ENCODE measurements at places on chromosomes 13 and 19. TPM values are rescaled to one million over a fixed set of nuclear protein-coding genes. Genes with fewer than 3 reads are reported as not detected.
A peak's percentile ranks its signal among the peaks of the same experiment; 100 is the strongest.

DNA sequence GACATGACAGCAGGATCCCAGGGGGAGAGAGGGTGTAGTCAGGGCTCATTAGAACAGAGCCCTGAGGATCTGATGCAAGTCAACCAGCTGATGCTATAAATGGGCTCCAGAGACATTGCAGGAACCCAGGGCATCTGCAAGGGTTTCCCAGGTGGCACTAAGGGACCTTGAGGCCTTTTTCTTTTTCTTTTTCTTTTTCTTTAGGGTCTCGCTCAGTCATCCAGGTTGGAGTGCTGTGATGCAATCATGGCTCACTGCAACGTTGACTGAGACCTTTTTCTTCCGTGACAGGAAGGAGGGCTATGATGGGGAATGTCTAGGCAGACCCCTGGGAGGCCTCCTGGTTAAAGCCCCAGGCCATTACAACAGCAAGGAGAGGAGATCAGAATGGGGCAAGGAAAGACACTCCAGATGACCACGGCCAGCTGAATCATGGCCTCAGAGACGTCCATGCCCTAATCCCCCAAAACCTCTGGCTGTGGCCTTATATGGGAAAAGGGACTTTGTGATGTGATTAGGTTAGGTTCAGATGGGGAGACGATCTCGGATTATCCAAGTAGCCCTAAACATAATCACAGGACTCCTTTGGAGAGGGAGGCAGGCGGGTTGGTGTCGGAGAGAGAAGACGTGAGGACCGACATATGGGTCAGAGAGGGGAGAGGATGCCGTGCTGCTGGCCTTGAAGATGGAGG is 4.5 kb upstream of the FCGRT start:
- DNase-seq: no peak

DNA sequence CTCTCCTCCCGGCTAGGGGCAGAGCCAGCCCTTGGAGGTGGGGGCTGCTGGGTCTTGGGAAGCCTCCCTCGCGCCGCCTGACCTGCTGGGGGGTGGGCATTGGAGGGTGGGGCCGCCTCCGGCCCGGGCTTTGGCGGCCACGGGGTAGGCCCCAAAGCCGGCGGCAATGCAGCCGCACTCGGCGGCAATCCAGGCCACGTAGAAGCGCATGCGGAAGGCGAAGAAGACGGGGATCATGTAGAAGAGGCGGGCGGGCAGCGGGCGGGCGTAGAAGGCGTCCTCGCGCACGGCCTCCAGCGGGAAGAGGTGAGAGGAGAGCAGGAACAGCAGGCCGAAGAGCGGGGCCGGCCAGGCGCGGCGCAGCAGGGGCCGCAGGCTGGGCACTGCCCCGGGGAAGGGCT is 7.7 kb upstream of the TMC4 start:
- peak; percentile 4 for DNase-seq

GRCh38 chr13:54029226-54029625 is 1000.6 kb downstream of the OLFM4 start:
- DNase-seq: no peak

- DNase-seq: peak; percentile 91
Measured at GRCh38 chr19:7870571-7871436, 3.4 kb downstream of the PRR36 start.

DNA sequence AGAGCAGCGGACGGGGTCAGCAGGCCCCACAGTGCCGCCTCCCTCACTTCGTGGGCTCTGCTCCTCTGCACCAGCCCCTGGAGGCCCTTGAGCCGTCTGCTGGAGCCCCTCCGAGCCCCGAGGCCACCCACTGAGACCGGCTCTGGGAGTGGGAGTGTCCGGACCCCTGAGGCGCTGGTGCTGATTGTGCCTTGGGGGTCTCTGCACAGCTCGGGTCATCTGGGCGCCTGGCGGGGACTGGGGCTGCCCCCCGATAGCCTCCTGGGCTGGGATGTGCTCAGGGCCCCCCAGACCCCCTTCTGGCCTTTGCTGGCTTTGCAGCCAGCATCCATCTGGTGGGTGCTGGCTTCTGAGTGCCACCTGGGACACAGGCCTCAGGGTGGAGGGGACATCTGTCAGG is 15.4 kb downstream of the CBARP start:
- DNase-seq: no peak

- no peak for DNase-seq
Measured at GRCh38 chr19:38869836-38870607, 8.1 kb downstream of the RINL start.

DNA sequence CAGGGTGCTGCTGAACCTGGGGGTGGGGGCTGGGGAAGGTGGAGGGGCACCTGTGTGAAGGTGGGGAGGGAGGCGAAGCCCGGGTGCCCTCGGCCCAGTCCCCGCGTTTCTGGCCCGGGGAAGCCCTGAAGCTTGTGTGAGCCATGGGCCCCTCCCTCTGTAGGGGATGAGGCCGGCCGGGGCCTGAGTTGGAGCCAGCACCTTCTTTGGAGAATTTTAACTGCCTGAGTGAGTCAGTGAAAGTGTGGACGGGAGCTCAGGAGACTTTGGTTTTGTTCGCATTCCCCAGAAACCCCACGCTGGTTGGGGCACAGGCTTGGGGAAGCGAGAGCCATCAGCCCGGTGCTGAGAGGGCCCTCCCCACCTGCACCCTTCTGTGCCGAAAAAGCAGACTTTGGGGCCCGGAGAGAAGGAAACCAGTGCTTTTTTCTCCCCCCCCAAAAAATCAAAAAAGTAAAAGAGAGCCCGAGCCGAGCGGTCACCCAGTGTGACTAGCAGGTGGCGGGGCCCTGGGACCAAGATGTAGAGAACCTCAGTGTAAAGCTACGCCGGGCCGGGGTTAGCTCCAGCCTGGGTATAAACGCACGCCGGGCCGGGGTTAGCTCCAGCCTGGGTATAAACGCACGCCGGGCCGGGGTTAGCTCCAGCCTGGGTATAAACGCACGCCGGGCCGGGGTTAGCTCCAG is 45.1 kb downstream of the TMEM255B start:
- DNase-seq: no peak

- peak; percentile 52 for DNase-seq
Measured at GRCh38 chr13:113584870-113585671, 518 bp downstream of the TFDP1 start.

DNA sequence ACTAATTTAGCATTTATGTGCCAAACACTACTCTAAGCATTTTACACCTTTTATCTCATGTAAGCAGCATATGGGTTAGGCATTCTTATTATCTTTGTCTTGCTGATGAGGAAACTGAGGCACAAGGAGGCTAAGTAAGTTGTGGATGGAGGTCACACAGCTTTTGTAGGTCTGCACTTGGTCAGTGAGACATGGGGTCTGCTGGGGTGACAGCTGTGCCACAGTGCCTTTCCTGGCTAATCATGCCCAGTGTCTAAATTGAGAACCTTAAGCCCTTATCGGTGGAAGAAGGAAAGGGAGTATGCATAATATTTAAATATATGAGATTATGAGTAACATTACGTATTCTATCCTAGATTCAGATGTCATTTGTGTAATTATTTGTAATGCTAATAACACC is 226.2 kb downstream of the GGACT start:
- no peak for DNase-seq

The SELENOV gene
- 0.09 TPM for total RNA-seq

The B3GLCT gene
- 3.5 TPM for total RNA-seq

The CRX gene
- not detected for total RNA-seq

The KIR3DL1 gene
- not detected for total RNA-seq

The IQCN gene
- total RNA-seq: 0.16 TPM
